ENCODE measurements at places on chromosomes 4 and X.

- DNase-seq = no peak
These were observed 41.9 kb downstream of the HPF1 start for GRCh38 chr4:169715826-169716225.

DNA sequence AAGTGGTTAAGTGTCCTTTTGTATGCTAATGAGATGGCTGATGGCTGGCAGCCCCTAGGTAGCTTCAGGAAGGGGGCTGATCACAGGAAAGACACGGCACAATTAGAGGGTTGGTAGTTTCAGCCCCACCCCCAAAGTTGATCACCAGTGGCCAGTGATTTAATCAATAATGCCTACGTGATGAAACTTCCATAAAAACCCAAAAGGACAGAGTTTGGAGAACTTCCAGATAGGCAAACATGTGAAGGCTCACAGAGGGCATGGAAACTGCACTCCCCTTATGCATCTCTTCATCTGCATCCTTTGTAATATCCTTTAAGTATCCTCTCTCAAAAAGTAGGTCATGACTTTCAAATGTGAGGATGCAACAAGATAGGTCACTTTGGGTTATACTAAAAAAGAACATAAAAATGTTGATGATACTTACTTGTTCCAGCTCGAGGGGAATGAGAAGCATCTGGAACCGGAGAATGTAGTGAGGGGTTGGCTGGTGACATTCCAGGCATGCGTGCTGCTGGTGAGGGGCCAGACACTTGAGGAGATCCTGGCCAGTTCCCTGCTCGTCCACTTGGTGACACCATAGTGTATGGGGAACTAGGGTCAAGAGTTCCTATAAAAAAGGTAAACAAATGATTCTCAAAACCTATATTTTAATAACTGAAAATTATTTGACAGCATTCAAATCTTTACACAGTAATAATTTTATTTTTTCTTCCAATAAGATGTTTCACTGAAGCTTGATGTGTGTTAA, 16.7 kb upstream of the CXorf38 start:
- DNase-seq = no peak

DNA sequence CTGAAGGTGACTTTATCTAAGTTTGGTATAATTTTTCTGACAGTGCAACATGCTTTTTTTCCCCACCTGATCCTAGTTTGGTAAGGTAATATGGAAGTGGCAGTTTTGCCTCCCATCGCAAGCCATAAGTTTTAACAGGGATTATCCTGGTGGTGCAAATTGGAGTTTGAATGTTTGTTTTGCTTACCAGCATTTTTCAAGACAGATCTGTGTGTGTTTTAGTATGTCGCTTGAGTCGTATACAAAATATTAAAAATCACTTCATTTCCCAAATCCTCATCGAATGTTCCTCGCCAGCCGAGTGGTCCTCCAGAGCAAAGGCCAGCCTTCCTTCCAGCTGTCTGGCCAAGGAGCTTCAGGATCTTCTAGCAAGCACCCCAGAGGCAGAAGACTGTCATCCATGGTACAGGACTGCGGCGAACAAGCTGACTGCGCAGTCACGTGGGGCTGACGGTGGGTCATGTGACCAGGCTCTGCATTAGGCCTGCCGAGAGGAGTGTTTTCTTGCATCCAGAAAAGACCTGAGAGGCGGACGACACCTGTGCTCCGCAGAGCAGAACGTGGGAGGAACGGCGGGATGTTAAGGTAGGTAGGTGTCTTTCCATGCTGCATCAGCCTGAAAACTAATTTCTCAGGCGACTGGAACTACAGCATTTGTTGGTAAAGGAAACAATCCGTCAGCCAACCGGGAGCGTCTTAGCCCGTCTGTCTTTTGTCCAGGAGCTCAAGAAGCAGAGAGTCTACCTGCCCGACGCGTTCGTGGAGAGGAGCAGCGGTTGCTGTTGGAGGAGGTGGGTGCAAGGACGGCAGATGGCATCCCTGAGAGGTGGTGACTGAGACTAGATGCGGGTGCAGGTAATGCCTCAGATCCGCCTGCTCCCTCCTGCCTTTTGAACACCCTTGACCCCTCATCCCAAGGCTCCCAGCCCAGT, at the start of gene GPRASP3:
TSS of gene GPRASP3 (plus strand) at position 507 of the 932 bp plus-strand sequence. CDS start 28,253 bp downstream, outside the sequence.
- peak; percentile 40 for DNase-seq

GRCh38 chr4:107814758-107815157, 10.0 kb upstream of the SGMS2 start:
- no peak for DNase-seq

- DNase-seq = no peak
These were observed 215.5 kb downstream of the GPAT3 start for GRCh38 chr4:83751336-83751949.

DNA sequence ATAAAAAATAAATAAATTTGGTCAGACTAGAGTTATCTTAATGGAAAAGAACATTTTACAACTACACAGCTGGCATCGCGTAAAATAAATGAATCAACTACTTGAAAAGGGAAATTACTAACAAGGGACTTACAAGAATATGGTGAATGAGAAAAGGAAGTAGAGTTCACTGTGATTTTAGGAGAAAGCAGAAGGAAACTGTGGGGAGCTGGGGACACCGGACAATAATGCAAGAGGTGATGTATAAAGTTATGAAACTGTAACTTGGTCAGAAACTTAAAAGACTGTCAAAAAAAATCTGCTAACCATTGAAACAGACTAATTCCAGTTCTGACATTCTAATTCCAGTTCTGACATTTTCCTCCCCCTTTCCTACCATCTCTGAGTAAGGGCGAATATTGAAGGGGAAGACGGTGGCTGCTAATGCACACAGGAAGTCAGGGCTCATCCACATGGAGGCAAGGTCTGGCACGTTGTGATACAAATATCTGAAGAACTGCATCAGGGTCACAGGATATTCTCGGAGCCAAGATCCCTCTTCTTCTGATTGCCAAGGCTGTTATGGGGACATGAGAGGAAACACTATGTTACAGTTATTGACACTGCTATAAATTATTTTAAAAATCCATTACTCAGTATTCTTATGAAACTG, 170.5 kb downstream of the CDS1 start:
- DNase-seq = no peak

- peak; percentile 38 for DNase-seq
These were observed 2.9 kb downstream of the MAML3 start for GRCh38 chr4:140150886-140151698.

DNA sequence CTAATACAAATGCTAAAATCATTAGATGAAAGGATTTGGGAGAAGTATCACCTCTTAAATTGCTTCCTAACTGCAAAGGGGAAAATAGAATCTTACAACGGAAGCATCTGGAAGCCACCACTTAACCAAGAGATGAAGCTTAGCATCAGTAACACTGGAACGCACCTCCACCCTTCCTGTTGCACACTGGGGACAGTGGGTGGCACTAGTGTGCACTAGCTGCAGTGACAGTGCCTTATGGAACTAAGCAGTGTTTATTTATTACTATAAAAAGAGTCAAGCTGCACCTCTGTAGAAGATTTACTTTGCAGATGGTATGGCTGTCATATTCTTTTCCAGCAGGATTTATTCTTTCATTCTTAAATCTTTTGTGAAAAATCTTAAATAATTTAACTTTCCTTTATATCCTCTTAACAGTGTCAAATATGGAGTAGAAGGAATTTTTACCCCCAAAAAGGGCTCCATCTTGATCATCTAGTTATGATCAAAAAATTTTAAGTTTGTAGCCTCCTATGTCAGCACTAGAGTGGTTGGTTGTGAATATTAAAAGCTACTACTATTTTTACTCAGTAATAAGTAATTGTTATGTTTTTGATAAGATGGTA, 76.7 kb downstream of the SCD5 start:
- DNase-seq = no peak

DNA sequence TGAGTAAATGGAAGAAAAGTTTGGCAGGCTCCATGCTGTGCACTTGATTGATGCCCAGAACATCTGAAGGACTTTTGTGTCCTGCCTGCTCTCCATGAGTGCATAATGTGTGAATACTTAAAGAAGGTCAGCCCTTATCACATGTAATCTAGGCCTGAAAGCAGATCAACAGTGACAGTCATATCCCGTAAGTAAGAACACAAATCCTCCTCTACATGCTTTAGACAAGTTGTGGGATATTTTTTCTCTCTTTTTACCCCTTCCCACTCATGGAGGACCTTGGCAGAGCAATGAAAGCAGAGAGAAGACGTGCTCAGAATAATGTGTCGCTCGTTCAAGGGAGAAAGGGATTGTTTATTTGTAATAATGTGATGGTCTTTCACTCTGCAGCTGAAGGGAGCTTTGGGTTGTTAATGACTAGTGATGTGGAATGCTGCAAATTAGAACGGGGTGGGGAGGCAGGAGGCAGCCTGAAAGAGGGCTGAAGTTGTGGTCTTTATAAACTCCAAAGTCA, 286.6 kb downstream of the BMPR1B start:
- DNase-seq = no peak

GRCh38 chr4:186029571-186030398, 39.2 kb upstream of the TLR3 start:
- no peak for DNase-seq

GRCh38 chr4:95560774-95561173, 12.0 kb upstream of the UNC5C start:
- DNase-seq = no peak

DNA sequence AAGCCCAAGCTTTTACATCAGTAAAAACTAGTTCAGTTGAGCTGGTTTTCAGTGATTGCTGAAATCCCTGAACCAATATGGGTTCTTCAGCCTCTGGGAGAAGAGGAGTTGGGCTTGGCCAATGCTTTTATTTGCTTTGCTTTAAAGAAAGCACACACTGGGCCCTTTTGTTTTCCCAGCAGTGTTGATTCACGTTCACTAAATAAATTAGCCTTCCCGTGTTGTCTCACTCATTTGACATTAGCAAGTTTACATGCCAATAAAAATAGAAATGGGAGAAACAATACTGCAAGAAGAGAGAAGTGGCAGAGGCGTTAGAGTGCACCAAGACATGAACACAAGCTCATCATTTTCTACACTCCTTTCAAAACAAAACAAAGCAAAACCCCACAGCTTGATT, 136.2 kb downstream of the SHROOM3 start:
- DNase-seq = no peak

GRCh38 chr4:182246401-182247205, 3.4 kb downstream of the TENM3 start:
- DNase-seq = no peak

DNA sequence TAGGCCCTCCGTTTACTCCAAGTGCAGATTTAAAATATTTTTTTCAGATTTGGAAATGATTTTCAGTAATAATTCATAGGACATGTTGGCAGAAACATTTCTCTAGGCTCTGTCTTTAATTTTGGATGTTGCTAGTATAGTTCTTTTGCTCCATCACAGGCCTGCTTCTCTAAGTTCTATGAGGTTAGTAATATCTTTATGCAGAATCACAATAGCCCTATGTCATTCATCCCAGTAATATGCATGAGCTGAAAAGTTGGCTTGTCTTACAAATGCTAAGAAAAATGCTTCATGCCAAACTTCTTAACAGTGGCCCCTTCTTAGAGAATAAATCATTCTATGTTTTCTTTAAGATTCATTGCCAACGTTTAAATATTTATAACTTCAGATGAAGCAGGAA, 148.3 kb upstream of the TLL1 start:
- DNase-seq = no peak

DNA sequence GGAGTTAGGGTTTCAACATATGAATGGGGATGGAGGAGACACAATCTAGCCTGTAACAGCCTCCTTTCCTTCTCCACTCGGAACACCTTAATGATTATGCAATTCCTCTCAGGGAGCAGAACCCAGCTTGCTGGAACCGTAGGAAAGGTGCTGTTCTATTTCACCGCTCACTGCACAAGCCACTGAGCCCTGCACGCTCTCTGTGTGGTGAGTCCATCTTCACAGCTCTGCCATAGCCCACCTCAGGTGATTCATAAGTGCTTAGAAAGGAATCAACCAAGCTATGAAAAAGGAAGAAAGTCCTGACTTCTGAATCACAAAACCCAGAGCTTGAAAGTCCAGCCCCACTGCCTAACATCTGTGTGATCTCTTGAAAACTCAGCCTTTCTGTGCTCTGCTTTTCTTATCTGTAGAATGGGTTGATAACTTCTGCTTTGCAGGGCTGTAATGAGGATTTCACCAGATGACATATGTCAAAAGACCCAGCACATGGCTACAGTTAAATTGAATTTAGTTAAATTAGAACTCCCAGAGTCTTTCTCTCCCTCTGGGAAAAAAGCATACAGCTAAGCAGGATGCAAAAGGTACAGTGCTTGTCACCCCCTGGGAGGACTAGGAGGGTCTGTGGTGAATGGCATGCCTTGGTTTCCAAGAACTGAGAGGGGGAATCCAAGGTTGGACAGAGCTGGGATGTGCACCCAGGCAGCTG, 91.6 kb downstream of the WFS1 start:
- no peak for DNase-seq

DNA sequence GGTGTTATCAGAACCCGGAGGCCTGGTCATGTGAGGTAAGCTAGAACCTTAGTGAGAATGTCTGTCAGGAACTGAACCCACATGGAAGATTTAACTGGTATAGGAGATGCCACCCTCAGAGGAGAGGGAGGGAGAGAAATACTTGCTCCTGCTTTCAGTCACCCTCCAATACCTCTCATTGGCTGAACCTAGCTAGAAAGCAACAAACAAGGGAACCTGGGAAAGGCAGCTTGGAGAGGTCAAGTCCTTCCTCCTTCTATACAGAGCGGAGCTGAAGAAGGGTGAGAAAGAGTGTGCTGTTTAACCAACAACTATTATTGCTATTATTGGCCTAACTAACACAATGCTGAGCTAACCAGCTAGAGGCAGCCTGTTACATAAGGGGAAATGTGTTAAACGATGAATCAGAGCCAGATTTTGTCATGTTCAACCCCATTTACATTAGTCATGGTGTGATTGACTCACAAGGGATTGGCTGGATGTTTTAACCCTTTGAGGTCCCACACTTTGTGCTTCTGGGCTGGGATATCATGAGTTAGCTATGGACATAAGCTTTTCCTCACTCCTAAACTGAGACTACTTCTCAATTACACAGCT, 96.5 kb upstream of the ESX1 start:
- DNase-seq = no peak

GRCh38 chrX:50458483-50458882, 12.1 kb downstream of the DGKK start:
- no peak for DNase-seq

DNA sequence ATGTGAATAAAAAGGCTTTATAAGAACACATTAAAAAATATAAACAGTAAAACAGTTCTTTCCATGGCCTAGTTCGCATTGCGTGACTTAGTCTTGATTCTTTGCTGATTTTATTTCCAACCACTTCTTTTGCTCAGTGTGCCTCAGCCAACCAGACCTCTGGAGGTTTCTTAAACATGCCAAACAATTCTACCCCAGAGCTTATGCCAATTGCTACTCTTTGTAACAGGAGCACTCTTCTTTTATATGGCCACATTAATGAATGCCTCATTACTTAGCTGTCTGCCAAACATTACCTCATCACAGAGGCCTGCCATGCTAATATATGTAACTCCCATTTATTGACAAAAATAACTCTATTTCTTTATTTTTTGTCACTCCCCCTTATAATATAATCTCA, 202.3 kb downstream of the NDST4 start:
- no peak for DNase-seq

DNA sequence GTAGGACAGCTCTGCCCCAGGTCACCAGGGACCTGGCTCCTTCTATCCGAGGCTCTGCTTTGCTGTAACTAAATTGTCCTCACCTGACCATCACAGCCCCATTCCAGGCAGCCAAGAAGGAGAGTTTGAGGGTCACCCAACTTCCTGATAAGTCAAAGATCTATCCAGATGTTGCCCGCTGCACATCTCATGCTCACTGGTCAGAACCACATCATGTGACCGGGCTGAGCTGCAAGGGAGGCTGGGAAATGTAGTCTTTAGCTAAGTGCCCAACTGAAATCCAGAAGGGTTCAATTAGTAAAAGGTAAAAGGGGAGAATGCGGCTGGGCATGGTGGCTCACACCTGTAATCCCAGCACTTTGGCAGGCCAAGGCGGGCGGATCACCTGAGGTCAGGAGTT, 18.4 kb downstream of the HMX1 start:
- DNase-seq = no peak

- DNase-seq = no peak
These were observed 43.2 kb downstream of the MANBA start for GRCh38 chr4:102717448-102718092.
